ENCODE measurements at places on chromosomes 1 and 21. TPM values are rescaled to one million over a fixed set of nuclear protein-coding genes. Genes with fewer than 3 reads are reported as not detected.

Gene POMGNT1
- 65.5 TPM for total RNA-seq

Gene SUCO
- 40.2 TPM for total RNA-seq

Gene KRTAP7-1
- not detected for total RNA-seq

Gene TOR1AIP1
- total RNA-seq = 45.9 TPM

Gene PRSS38
- total RNA-seq = not detected

Gene RGS16
- 8.2 TPM for total RNA-seq

Gene CCDC27
- not detected for total RNA-seq

Gene SYPL2
- 57.3 TPM for total RNA-seq

Gene CRNN
- total RNA-seq = not detected

Gene SMIM12
- total RNA-seq = 21.7 TPM
